Panc1 (cell line): ENCODE measurements at places on chromosomes 7 and 10. TPM values are rescaled to one million over a fixed set of nuclear protein-coding genes. Genes with fewer than 3 reads are reported as not detected.

The GDF2 gene
- not detected for total RNA-seq

The CYP2C8 gene
- 0.26 TPM for total RNA-seq

GRCh38 chr10:97714401-97715258 lies 1.1 kb downstream of the MARVELD1 start:
- no peak for DNase-seq
- peak overlapping the region; percentile 83 for H3K27ac ChIP-seq
- H3K27me3 ChIP-seq: no peaks in the 10 kb centered on the region
- 0 out of 2 replicates have a peak, but pooled peaks cover 4% of the 10 kb centered on the region for H3K36me3 ChIP-seq

GRCh38 chr10:10725196-10725595 lies 292.5 kb upstream of the CELF2 start:
- no peak overlapping the region for H3K4me3 ChIP-seq
- DNase-seq: no peak
- no peak overlapping the region for H3K27ac ChIP-seq
- no peaks in the 10 kb centered on the region for H3K27me3 ChIP-seq

The SMKR1 gene
- total RNA-seq: 1.4 TPM

The FIGNL1 gene
- total RNA-seq: 28.0 TPM
